Stimulated activated CD4-positive, alpha-beta T cell treated with anti-CD3 and anti-CD28 coated beads, Interleukin-1b, Interleukin-23, amount 100 ng/mL, for 1 hour (primary cell): ENCODE measurements at places on chromosomes 4 and X.

- DNase-seq = no peak
Observed at GRCh38 chr4:37836838-37837440, 10.5 kb downstream of the PGM2 start.

- DNase-seq = no peak
Observed at GRCh38 chr4:16029886-16030285, 53.9 kb downstream of the PROM1 start.

GRCh38 chrX:134734466-134734952 is 76.2 kb upstream of the PLAC1 start:
- no peak for DNase-seq

DNA sequence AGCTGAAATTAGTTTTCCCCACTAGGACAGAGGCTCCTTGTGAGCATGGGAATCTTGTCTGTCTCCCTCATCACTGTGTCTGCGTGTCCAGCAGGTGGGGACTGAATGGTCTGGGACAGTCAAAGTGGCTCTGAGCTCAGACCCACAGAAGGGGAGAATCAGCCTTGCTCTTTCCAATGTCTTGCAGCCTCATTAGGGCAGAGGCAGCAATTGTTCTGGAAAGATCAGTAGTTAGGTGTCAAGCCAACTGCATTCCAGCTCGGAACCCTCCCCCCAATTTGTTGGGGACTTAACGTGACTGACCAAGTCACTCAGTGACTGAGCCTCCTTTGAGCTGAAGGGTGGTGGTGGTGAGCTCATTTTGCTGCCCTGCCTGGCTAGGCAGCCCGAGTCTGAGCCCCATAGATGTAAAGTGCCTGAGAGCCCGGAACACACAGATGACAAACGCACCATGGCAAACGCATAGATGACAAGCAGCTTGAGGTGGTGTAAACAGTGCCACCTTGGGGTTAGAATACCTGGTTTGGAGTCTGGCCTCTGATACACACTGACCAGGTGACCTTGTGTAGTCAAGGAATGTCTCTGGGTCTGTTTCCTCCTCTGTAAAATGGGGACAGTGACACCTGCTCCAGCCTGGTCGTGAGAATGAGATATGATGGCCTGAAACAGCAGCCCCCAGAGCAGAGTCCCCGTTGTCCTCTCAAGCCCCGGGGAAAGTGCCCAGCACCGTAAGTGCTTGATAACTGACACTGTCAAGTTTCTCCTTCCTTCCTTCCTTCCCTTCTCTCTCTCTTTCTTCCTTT is 2.7 kb upstream of the SORCS2 start:
- no peak for DNase-seq

DNA sequence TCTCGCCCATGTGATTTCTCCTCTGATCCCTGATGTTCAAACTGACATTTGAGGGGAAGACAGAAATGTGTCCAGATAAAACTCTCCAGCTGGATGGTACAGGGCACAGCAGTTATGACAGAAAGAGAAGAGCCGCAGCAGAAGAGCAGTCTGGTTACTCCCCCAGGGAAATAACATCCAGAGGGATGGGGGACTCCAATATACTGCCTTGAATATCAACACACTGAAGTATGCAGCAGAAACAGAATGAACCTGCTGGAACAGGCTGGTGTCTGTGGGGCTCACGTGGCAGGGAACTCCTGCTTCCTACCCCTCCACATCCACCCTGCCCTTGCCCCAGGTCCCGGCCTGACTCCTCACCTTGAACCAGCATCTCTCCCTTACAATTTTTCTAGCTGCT is 93.5 kb downstream of the MGST2 start:
- no peak for DNase-seq

DNA sequence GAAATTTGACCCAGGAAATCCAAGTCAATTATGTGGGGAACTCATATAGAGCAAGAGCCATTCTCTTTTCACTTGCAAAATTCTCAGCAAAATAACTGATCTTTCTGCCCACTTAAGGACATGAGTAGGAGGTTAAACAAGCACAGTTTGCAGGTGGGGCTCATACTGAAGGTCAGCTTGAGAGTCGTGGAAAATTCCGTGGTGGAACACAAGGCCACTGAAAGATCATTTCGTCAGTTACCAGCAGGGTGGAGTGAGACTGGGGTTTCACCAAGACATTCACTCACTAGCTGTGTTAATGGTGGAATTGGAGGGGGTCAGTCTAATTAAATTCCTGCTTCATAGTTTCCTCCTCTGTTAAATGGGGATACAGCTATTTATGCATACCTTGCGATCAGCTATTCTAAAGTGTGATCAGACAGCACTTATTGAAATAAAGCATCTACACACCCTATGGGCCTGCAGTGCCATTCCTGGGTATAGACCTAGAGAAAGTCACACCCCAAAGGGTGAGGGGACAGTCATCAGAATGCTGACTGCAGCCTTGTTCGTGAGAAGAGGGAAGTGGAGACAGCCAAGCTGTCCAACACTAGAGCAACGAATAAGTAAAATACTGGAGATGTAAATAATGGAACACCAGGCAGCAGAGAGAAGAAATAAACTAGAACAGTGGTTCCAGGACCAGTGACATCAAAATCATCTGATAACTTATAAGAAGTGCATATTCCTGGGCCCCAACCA is 42.7 kb upstream of the CLNK start:
- no peak for DNase-seq

- no peak for DNase-seq
Observed at GRCh38 chrX:70476934-70477733, 32.5 kb downstream of the DLG3 start.

DNA sequence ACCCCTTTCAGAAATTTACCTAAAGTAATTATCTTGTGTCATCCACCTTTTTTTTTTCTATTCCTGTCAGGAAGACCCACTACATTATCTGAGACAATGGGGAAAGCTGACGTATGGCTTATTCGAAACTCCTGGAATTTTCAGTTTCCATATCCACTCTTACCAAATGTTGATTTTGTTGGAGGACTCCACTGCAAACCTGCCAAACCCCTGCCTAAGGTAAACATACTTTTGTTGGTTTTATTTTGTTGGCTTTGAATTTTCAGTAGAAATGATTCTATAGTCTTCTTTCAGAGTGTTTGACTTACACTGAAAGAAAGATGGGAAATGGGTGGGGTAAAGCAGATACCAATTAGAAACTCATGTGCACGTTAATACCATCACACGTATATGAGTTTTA is 2.2 kb downstream of the UGT2B7 start:
- no peak for DNase-seq

DNA sequence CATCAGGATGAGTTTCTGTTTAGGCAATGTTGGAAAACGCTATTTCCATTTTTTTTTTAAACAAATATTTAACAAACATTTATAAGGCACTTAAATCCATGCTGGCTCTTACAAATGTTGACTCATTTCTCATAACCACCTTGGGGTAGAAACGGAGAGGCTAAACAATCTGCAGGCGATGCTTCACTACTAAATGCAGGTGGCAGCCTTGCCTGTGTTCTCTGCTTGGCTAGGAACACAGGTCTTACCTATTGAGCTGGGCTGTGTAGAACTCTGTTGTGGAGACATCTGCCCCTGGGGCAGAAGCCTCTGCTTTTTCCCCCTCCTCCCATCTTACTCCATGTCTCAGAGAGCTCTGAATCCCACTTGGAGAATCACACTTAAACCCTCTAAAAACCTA is 1.4 kb upstream of the CXCL1 start:
- no peak for DNase-seq

GRCh38 chr4:124535003-124535402 is 177.5 kb downstream of the ANKRD50 start:
- DNase-seq = no peak

- DNase-seq = no peak
Observed at GRCh38 chr4:178273168-178273567, 830.9 kb upstream of the AGA start.

DNA sequence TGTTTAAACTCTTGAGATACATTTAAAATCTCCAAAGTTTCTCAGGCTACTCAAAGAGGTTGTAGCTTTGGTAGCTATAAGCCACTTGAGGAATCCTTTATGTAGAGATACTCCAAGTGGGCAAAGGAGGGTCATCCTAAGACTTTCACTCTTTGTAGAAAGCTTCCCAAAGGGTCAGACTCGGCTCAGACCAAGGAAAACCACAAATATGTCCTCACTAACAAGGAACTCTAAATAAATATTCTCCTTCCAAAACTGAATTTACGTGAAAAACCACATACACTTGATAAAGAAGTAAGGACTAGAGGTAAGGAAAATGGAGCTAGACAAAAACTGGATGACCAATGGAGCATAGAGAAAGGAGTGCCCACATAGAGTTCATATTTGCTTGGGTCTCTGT is 41.7 kb upstream of the DDX60 start:
- DNase-seq = no peak

DNA sequence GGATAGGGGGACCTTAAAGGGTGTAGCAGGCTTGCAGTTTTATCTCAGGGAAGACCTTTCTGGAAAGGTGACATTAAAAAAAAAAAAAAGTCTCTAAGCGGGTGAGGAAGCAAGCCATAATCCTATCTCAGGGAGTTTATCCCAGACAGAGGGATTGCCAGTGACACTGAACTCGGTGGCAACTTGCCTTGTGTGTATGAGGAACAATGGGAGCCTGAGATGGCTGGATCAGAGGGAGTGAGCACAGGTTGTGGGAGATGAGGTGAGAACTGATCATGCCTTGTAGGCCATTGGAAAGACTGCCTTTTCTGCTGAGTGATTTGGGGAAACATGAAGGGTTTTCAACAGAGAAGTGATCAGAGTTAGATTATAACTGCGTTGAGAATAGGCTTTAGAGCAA is 31.1 kb downstream of the DTHD1 start:
- no peak for DNase-seq

DNA sequence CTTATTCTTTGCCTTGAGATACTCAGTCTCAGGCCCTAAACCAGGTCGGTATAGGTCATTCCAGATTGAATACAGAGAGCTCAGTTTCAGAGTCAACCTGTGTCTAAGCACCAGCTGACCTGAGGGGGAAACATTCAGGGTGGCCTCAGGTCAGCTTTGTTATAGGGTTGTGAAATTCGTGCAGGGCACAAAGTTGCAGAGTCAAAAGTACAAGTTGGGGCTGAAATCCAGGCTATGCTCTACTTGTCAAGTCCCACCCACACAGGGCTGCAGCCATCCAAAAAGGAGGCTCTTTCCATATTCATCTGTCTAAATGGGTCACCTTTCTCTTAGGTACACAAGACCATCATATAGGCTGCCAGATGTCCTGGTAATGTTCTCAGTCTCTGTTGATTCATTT is 89.7 kb downstream of the ITIH6 start:
- DNase-seq = no peak

GRCh38 chr4:141771889-141772830 is 135.8 kb downstream of the IL15 start:
- DNase-seq = no peak

- no peak for DNase-seq
Observed at GRCh38 chr4:40473578-40474388, 138.7 kb downstream of the CHRNA9 start.

GRCh38 chr4:145945431-145946155 is 7.0 kb upstream of the ZNF827 start:
- DNase-seq = no peak
